ENCODE measurements at places on chromosomes 4 and X.

- no peak for DNase-seq
These were observed 119.2 kb upstream of the STIM2 start for GRCh38 chr4:26741491-26741871.

DNA sequence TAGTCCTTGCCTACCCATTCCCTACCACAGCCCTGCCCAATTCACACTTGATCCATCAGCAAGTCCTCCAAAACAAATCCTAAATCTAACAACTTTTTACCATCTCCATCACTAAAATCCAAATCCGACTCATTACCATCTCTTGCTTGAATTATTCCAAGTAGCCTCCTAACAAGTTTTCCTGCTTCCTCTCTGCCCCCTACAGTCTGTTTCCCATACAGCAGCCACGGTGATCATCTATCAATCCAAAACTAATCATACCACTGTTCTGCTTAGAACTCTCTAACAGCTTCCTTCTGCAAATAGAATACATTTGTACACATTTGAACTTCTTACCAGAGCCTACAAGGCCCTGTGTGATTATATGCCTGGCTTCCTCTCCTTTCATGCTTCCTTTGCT is 133.0 kb downstream of the SHROOM4 start:
- DNase-seq: no peak

DNA sequence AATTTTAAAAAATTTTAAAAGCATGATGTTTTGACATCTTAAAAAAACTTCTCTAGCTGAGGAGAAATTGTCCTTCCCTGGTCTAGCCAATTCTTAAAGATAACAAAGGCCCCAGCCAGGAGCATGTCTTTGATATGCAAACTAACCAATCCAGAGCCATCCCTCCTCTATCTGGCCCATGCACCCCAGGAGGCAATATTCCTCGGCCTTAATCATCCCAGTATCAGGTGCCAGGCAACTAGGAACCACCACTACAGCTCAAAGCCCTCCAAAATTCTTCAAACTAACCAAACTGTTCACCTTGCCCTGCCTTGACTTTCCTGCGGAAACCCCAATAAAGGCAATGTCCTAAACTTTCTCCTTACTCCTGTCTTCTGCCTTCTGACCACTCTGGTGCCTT is 97.8 kb upstream of the USP9X start:
- DNase-seq: no peak

DNA sequence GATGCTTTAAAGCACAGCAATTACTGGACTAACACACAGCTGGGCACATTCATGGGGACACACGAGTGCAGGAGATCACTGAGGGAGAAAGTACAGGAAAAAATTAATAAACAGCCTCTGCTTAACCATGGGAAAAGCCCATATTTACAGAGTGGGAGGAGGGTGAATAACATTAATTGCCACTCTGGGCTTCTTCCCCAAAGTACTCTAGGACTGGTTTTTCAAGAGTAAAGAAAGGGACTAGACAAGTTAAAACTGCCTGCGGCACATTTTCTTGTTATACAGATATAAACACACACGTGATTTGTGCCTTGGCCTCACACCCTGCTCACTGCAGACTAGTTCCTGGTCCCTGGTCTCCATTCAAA is 179.7 kb upstream of the TET2 start:
- no peak for DNase-seq

- DNase-seq: no peak
These were observed 64.2 kb upstream of the ZNF518B start for GRCh38 chr4:10521424-10521823.

GRCh38 chr4:8639777-8640720 is 47.5 kb downstream of the CPZ start:
- no peak for DNase-seq

- DNase-seq: no peak
These were observed 298.1 kb upstream of the TRAM1L1 start for GRCh38 chr4:117383468-117383867.

GRCh38 chrX:132591719-132592275 is 103.0 kb upstream of the MBNL3 start:
- no peak for DNase-seq

DNA sequence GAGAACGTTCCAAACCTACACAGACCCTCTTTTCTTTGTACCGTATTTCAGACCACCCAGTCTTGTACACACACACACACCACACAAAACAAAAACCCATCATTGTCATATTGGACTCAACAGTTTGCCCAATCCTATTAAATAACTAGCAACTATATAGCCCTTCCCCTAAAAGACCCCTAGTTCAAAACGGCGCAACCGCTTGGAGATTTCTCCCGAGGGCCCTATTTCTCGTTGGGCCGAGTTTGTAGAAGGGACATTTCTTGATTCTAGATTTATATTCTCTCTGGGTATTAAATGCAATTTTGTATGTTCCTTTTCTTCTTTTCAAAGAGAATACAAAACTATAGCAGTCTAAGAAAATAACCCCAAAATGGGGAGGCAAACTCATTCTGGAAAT is 547 bp upstream of the PDGFRA start:
- no peak for DNase-seq

DNA sequence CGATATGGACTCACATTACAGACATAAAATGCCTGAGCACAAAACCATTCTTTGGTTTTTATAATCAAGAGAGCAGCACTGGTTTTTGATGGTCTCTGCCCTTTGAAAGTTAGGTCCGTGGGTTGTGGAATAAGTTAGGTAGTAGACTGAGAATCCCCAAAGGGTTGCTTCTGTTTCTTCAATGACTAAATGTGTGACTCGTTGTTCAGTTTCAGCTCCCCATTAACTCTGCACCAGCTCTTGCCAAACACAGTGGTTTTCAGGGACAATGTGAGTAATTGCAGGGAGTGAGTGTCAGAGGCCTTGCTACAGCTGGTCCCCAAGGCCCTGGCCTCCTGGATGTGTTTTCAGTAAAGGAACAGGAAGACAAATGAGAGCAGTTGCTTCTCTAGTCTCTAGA is 24.8 kb downstream of the SMIM20 start:
- DNase-seq: no peak

DNA sequence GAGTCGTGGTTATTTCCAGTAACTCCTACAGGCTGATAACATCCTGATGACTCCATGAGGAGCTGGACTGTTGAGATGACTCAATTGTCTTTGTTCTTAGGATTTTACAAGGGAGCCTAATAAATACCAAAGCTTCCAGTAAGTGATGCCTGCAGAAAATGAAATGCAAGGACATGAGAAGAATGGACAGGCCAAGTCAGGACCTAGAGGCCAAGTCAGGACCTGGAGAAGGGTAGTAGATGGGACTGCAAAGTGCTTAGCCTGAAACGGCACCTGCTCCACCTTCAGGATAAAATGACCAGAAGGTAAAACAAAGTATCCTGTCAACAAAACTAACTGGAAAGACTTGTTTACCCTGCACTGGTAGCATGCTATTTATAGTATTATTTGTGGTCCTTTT is 6.4 kb upstream of the SLC10A6 start:
- no peak for DNase-seq

GRCh38 chr4:145217349-145217748 is 37.0 kb upstream of the OTUD4 start:
- no peak for DNase-seq

GRCh38 chr4:83011689-83012199 is 1.1 kb upstream of the LIN54 start:
- DNase-seq: no peak

GRCh38 chrX:54808109-54808604 is 612 bp downstream of the MAGED2 start:
- DNase-seq: peak; percentile 72

- no peak for DNase-seq
These were observed 443.9 kb downstream of the INPP4B start for GRCh38 chr4:142402156-142402555.

DNA sequence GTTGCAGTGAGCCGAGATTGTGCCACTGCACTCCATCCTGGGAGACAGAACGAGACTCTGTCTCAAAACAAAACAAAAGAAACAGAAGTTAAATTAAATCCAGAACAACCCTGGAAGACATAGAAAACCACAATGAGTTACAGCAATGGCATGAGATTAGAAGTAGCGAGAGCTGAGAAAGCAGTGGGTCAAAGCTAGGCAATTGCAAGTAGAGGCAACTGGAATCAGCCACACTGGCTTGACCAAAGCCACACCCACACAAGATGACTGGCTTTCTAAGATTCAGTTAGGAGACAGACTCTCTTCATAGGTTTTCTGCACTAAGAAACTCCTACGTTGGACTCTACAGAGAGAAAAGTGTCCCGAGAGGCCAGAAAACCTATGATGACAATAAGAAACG is 443.0 kb downstream of the GPM6A start:
- DNase-seq: no peak

DNA sequence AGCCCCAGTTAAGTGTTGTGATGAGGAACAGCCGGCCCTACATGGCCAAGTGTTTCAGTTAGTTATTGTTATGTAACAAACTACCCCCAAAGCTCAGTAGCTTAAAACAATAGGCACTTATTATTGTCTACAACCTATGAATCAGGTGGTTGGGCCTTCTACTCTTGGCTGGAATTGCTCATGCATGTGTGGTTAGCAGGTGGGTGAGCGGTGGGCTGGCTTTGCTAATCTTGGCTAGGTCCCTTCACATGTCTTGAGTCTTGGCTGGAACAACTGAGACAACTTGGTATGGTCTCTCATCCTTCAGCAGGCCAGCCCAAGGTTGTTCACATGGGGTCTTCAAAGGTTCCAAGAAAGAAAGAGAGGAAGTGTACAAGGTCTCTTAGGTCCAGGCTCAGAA is 54.5 kb upstream of the CHRNA9 start:
- no peak for DNase-seq

DNA sequence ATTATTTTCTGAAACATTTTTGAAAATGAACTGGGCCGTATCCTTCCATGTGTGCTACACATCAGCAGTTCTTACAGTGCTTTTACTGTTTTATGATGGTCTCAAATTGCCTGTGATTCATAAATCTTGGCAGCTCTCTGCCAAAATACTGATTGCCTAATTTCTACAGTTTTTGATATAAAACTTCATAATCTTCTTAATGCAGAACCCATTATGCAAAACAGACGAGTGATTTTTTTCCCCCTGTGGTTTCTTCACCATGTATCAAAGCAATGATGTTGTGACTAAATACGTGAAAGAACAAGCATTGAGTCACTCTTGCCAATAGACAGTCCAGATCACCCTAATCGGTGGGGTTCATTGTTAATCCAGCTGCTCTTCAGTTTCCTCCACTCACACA is 156.4 kb upstream of the WDR1 start:
- DNase-seq: no peak

DNA sequence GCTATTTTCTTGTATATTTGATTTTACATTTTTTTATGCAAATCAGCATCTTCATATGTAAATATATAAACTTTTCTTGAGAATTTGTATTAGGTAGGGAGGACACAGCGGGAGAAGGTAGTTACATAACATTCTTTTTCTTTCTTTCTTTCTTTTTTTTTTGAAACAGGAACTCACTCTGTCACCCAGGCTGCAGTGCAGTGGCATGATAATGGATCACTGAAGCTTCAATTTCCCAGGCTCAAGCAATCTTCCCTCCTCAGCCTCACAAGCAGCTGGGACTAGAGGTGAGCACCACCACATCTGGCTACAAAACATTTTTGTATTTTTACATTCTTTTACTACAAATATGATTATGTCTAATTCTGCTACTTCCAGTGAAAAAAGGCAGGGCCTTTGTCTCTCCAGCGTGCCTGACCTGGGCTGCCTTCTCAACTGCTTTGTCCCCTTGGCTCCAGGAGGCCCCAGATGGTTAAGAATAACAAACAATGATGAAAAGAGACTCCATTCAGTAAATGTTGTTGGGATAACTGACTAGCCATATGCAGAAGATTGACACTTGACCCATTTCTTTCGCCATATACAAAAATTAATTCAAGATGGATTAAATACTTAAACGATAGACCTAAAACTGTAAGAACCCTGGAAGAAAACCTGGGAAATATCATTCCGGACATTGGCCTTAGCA is 46.5 kb upstream of the FAT4 start:
- no peak for DNase-seq

GRCh38 chrX:38403834-38404233 is 51.4 kb downstream of the OTC start:
- no peak for DNase-seq

DNA sequence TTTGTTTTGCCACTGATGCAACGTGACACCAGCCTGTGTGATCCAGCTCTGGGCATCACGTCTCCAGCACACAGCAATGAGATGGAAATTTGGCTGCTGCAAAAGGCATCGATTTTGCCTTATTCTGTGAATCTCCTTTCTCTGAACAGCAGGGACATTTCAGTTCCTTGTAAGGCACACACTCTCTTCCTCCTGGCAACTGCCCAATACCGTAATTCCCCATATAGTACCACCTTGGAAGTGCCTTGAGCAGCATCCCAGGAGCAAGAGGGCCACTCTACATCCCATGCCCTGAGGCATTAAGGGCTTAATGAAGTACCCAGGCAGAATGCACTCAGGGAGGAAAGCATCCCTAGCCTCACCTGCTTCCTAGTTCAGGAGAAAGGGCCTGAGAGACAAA is 10.5 kb upstream of the MAMLD1 start:
- DNase-seq: no peak

DNA sequence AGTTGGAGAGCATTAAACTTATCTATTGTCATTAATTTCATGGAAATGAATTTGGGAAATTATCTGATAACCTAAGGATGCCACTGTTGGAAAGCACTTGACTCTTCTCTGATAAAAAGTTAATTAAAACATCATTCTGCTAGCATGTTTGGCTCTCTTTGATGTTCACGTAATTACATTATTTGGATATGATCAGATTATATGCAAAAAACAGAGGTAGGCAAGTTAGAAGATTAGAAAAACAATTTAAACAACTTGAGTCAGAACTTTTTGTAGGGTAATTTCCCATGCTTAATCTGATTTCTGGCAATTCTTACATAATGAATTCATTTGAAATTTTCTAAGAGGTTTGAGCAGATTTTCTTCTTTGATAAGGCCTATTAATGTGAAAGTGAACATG is 882.9 kb downstream of the TRAM1L1 start:
- DNase-seq: no peak

DNA sequence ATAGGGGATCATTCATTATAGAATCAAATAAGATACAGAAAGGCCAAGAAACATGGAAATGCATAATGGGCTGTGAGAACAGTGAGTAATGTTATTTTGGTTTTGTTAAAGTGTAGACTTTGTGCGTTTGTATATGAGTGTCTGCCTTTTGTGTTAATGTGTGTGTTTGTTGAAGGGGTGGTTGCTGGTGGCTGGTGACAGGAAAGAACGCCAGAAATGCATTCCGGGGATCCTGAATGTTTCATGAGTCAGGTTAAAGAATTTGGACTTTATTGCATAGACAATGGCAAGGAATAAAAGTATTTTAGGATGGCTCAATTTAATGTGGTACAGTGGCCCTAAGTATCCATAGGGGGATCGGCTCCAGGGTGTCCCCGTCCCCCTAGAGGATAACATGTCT is 1228.9 kb downstream of the PCDH7 start:
- no peak for DNase-seq

DNA sequence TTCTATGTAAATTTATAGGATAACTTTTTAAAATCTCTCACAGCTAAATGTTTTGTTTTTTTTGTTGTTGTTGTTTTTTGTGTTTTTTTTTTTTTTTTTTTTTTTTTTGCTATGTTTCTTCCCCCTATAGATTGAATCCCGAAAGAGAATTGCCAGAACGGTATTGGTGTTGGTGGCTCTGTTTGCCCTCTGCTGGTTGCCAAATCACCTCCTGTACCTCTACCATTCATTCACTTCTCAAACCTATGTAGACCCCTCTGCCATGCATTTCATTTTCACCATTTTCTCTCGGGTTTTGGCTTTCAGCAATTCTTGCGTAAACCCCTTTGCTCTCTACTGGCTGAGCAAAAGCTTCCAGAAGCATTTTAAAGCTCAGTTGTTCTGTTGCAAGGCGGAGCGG is 4.1 kb downstream of the BRS3 start:
- no peak for DNase-seq

All from hypothalamus (tissue), 51 donors.